ENCODE measurements at places on chromosomes 6 and 20.

DNA sequence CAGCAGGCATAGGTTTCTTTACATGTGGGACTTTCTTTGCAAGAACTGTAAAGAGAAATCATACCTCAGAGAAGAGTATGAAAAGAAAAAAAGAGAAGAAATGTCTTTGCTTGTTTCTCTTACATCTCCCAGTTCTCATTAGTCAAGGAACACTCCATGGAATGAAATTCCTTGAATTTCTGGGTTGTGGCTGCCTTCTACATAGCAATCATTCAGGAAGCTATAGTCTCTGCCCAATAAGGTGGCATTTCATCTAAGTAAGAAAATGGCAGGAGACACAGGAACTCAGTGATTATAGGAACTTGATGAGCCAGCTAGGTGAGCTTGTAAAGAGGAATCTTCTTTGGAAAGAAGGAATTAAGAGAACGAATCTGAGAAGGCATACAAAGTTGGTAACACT lies 197.0 kb upstream of the FKBP1C start:
- DNase-seq = no peak

GRCh38 chr20:33687370-33687915 lies 1.3 kb upstream of the E2F1 start:
- DNase-seq = no peak

GRCh38 chr6:111950661-111951496 lies 77.6 kb upstream of the FYN start:
- DNase-seq = no peak

- DNase-seq = no peak
Observed at GRCh38 chr6:5191222-5191621, 69.5 kb downstream of the LYRM4 start.

GRCh38 chr20:37598100-37598543 lies 70.4 kb upstream of the BLCAP start:
- no peak for DNase-seq

- DNase-seq = no peak
Observed at GRCh38 chr6:168015482-168016175, 18.2 kb downstream of the KIF25 start.

DNA sequence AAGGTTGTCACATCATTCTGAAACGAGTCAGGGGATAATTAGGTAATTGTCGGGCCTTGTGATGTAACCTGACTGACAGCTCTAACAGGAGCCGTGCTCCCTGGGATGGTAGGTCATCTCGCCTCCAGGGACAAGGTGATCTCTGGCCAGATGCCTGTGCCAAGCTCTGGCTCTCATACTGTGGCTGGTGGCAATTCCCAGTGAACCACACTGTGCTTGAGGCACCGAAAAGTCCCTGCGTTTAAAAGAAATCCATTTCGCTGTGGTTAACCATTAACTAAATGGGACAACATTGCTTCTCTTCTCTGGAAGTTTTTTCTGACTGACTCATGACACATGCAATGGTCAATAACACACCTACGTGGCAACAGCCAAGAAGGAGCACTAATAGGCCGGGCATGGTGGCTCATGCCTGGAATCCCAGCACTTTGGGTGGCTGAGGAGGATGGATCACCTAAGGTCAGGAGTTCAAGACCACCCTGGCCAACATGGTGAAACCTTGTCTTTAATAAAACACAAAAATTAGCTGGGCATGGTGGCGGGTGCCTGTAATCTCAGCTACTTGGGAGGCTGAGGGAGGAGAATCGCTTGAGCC lies 669.2 kb downstream of the PRKN start:
- no peak for DNase-seq

- DNase-seq = no peak
Observed at GRCh38 chr6:154861825-154862224, 128.6 kb downstream of the SCAF8 start.

DNA sequence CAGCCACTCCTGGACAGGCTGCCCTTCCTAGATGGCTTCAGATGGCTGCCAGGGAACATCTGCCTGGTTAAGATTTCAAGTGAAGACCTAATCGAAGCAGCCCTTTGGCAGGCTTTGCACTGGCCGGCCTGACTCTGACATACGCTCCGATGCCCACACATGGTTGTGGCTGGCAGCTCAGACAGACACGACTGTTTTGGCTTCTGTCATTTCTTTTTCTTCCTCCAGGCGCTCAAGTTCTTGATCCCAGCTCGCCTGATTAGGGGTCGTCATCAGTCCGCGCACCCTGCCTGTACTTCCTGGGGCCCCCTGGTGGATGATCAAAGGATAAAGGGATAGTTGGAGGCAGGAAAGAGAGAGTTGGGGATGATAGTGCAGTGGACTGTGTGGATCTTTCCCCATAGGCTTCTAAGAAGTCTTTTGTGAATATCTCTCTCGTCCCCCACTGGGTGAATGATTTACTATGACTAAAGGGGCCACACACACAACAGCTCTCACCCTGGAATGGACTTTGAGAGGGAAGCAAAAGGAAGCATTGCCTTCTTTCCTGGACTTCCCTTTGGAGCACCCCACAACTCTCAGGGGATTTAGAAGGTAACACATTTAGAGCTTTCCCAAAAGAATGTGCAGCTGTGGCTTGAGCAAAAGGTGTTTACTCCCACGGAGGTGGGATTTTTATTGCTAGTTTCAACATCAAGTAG lies 21.4 kb upstream of the TRAM2 start:
- no peak for DNase-seq

DNA sequence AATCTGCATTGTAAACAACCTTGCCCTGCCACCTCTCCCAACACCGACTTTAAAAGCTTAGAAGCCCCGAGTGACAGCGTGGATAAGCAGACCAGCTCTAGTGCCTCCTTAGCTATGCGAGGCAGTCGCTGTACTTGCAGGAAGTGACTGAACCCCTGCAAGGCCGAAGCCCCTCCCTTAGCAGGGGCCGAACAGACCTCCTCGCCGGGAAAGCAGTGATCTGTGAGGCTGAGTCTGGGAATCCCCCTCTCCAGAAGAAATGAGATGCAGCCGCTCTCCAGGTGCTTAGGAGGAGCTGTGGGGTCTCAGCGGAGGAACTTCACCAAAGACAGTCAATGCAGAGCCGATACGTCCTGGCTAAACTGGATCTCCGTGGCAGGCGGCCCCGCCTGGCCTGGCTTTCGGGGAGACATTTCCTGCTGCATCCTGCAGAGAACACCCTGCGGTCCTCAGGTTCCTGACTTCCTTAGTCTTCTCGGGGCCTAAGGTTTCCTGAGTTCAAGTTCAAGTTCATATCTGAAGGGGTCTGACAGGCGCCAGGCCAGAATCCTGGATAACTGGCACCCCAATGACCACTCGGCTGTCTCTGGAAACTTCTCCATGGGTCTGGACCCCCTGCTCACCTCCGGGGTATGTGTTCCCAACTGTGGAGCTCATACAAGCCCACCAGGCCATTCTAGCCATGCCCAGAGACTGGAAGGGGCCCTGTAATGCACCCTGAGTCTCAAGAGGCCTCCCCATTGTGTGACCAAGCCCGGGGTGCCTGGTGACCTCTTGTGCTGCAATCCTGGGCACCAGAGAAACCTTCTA lies 20.4 kb upstream of the FRMD1 start:
- no peak for DNase-seq

- DNase-seq = no peak
Observed at GRCh38 chr20:15496501-15497039, 1076.7 kb downstream of the KIF16B start.

DNA sequence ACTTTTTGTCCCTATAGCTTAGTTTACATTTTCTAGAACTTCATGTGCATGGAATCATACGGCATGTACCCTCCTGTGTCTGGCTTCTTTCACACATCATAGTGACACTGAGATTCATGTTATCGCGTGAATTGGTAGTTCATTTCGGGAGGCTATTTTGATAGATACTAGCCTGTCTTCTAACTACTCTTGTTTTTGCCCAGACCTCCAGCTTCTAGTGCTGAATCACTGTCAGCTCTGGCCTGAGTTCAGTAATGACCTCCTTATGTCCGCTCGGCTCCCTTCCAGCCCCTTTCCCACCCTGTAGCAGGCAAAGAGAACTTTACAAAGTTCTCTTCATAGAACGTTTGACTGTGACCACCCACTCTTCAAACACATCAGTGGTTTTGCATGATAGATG lies 14.1 kb downstream of the MYBL2 start:
- no peak for DNase-seq

GRCh38 chr6:150590446-150590845 lies 9.2 kb upstream of the PLEKHG1 start:
- no peak for DNase-seq

DNA sequence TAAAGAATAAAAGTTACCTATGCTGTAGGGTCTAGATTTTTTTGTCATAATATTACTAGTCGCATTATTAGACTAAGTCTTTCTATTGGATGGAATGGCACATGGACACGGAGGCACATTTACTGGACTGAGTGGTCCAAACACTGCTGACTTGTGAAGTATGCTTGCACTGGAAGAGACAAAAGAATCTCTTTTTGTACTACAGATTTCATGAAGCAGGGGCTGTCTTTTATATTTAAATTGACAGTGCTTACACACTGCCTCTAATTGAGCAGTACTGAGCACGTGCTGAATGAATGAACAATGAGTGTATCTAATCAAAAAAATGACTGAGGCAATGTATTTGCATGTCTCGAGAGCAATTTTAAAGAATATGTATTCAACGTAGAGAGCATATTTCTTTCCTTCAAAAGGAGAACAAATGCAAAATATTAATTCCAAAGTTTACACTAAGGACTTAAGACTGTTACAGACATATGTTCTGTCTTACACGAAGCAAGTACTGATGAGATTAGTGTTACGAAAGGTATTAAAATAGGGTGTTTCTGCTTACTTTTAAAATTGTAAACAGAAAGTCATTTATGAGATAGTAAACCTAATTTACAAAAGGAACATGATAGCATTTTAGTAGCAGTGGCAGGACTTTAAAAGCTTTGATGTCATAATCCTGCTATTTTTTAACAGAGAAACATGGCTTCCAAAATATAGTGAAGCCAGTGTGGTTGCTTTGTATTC lies 8.3 kb downstream of the ELOVL2 start:
- no peak for DNase-seq

GRCh38 chr6:157469378-157469777 lies 88.4 kb downstream of the ZDHHC14 start:
- DNase-seq = no peak

DNA sequence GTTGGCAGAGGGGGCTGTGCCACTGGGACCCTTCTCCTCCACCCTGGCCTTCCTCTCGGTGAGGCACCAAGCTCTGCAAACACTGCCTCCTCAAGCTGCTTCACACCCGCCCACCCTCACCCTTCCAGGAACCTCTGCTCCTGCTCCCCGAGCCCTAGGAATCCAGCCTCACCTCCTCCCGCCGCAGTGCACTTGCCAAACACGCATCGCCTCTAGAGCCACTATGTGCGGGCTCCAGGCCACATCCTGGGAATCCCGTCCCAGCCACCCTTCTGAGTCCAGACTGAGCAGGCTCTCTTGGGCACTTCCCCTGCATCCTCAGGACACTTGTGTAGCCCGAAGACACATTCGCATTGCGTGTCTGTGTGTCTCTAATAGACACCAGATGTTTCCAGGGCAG lies 18.5 kb downstream of the PSMG4 start:
- DNase-seq = no peak

Data from KG1 (cell line).